Fibroblast of mammary gland (primary cell): ENCODE measurements at places on chromosomes 6 and 20.
A peak's percentile ranks its signal among the peaks of the same experiment; 100 is the strongest.

GRCh38 chr6:22809370-22809769, 240.0 kb downstream of the HDGFL1 start:
- no peak for DNase-seq

DNA sequence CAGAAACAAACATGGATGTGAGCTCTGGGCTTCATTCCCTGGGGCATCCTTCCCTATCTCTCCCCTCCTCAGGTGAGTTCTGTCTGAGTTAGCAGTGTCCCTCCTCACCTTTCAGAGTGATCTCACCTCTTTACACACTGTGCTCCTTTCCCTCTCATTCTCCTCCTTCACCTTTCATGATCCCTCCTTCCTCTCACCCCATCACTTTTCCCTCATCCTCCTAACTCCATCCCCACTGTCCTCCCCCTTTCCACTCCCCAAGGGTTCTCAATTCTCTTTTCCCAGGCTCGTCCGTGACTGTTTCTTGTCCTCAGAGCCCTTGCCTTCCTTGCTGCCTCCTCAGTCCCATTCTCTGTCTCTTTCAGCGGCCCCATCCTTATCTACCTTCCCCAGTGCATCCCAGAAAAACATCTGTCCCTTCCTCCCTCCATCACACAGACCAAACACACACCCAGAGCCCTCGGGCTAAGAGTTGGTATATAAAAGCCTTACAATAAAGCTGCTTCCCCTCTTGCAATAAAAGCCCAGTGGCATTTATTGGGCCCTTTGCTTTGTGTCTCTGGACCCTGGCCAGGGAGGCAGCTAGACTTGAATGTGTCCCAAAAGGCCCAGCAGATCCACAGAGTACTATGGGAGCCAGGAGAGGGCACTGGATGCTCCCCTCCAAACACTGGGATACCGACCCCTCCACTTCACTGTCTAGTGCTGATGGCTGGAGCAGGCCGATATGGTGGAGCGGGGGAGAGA, 1.9 kb downstream of the RNF39 start:
- DNase-seq, result no peak

DNA sequence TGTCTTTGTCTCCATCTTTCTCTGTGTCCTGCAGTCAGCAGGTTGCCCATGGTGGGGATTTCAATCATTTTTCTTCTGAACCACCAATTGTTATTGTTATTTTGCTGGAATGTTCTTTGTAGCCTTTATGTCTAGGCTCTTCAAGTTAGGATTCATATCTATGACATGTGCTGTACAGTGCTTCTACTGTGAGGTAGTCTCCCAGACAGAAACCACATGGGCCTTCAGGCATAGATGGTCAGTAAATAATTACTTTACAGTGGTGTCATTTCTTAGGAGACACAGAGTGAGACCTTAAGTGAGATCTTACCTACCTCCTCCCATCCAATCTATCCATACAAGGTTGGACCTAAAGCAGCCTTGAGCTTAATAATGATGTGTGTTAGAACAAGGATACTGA, 265.5 kb downstream of the ZFAND3 start:
- no peak for DNase-seq

DNA sequence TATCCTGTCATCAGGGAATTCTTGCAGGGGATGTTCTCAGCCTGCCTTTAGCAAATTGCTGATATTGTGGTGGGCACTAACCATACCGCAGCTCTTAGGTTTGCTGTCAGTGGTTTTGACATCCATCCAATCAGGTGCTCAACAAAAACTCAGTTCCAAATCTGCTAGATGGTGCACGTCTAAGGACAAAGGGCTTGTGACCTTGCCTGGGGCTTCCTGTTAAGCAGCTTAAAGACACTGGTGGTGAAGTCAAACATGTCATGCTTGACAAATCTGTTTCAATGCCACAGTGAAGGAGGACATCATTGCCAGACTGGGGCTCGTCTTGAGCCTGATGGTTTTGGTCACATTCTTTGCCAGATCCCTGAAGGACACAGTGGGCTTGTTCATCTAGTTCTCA, 179.8 kb upstream of the NOX3 start:
- no peak for DNase-seq

GRCh38 chr6:37608587-37608986, 89.1 kb downstream of the MDGA1 start:
- DNase-seq, result no peak

- DNase-seq, result peak; percentile 51
Observed at GRCh38 chr6:132937466-132937906, 123.1 kb downstream of the RPS12 start.

DNA sequence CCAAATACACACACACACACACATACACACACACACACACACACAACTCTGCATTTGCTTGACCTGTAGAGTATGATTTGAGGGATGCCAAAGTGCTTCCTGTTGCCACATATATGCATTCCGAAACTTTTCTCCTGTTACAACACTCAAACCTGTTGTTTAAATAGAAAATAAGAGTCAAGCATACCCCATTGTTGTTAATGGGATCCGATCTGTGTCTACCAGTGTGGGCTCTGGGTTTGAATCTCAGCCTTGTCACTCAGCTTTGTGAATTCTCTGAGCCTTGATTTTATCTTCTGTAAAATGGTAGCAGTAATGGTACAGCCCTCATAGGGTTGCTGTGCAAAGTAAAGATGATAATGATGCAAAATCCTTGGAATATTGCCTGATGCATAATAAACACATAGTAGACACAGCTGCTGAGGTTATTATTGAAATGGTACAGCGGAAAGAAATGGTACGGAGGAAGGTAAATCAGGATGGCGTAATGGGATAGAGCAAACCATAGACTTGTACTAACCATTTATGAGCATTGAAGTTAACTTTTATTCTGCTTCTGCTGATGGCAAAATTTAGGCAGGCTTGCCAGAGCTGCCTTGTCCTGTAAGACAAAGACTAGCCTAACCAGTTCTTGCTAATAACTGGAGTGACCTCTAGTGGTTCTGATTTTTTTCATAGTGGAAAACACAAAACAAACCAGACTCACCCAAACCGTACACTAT, 113.5 kb upstream of the PHACTR1 start:
- peak; percentile 62 for DNase-seq

- DNase-seq, result no peak
Observed at GRCh38 chr20:17951323-17951722, 17.3 kb downstream of the SNX5 start.

- peak; percentile 47 for DNase-seq
Observed at GRCh38 chr6:117547688-117548621, 54.4 kb downstream of the GOPC start.

- DNase-seq, result no peak
Observed at GRCh38 chr6:1903780-1904465, 294.2 kb downstream of the FOXC1 start.

- DNase-seq, result peak; percentile 69
Observed at GRCh38 chr20:45095805-45096238, 5.1 kb downstream of the KCNS1 start.

DNA sequence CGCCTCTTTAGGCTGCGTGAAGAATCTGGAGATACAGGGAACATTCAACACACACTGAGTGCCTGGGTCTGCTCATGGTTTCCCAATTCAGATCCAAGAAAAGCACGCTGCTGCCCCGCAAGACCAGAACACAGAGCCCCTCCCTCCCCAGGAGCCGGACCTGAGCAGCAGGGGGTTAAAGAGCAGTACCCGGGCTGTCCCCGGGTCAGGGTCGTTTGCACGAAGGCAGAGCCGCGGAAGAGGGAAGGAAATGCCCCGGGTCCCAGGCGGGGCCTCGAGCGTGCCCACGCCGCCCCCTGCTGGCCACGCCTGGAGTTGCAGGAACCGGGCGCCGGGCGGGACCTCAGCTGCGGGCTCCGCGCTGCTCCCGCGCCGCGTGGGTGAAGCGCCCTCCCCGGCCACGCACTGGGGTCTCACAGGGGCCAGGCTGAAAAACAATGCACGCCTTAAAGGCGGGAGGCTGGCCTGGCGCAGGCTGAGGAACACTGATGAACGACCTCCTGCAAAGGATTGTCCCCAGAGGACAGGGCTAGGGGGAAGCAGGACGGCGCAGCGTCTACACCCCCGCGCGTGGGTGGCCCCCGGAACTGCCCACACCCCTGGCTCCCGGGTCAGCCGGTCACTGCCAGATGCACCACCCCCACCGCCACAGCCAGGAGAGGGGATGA, 48.9 kb downstream of the ANKRD60 start:
- no peak for DNase-seq

GRCh38 chr20:38246357-38247165, 14.0 kb downstream of the KIAA1755 start:
- no peak for DNase-seq

- DNase-seq, result peak; percentile 23
Observed at GRCh38 chr6:151209071-151209831, 30.5 kb upstream of the AKAP12 start.

GRCh38 chr6:33668914-33669313, 42.6 kb downstream of the UQCC2 start:
- no peak for DNase-seq

DNA sequence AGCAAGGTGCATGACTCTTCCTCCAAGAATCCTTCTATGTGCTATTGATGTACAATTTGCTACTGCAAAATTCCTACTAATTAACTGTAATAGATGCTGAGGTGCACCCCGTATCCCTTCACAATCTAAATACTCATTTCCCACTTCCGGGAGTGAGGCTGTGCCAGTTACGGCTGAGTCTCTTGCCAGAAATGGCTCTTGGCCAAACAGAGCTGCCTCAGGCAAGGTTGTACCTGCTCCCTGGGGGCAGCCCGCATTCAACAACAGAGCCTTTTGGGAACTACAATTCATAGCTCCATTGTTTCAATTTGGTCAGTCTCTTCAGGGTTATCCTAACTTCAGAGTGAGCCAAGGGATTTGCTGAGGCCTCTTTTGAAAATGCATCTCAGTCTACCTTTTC, 789.8 kb upstream of the MAP3K7 start:
- no peak for DNase-seq

DNA sequence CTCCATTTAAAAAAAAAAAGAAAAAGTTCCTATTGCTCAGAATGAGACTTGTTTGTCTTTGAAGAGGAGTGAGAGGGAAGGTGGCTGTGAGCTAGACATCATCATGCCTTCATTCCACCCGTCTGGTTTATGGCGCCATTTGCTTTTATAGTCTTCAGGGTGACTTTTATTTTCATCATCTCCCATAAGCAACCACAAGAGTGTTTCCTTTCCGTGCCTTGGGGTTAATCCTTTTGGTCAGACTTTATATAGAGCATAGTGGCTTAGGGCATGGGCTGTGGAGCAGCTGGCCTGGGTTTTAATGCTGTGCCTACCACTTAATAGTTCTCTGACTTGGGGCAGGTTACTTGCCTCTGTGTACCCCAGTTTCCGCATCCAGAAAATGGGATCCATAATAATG, 77.8 kb downstream of the RREB1 start:
- no peak for DNase-seq

GRCh38 chr6:66838764-66839163, 1131.7 kb upstream of the EYS start:
- no peak for DNase-seq

- DNase-seq, result no peak
Observed at GRCh38 chr20:34638039-34638292, 38.9 kb downstream of the PIGU start.

DNA sequence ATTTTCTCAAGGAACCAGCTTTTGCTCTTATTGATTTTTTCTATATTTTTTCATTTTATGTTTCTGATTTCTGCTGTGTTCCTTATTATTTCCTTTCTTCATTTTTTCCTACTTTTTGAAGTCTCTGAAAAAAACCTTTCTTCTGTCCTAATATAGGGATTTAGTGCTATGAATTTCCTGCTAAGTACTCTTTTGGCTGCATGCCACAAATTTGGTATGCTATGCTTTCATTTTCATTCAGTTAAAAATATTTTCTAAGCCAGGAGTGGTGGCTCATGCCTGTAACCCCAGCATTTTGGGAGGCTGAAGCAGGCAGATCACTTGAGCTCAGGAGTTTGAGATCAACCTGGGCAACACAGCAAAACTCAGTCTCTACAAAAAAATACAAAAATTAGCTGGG, 30.6 kb downstream of the SIRPD start:
- no peak for DNase-seq

- no peak for DNase-seq
Observed at GRCh38 chr20:5570452-5570851, 179.7 kb upstream of the SHLD1 start.

GRCh38 chr6:122289762-122290539, 109.5 kb upstream of the HSF2 start:
- DNase-seq, result peak; percentile 36

- DNase-seq, result no peak
Observed at GRCh38 chr6:36912030-36912454, 26.3 kb downstream of the C6orf89 start.

DNA sequence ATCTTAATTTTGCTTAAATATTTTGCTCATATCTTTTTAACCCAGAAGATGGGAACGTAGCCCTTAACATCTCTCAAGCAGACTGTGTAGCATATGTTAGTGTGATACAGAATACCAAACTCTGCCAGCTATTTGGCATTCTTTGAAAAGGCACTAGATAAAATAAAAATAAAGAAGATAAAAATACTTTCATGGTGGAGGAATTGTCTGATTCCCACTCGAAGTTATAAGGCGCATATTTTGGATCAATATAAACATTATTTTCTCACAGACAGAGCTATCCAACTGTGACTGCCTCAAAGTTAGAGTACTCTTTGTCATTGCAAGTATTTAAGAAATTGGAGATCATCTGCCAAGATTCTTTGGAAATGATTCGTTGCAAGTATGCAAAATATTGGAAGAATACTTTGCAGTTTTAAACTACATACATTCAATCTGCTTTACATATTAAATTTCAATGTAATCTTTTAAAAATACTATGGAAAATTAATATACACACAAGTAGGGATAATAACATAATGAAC, 10.8 kb upstream of the EEF1E1 start:
- peak; percentile 11 for DNase-seq
